ENCODE measurements at places on chromosomes 3 and 15.

GRCh38 chr15:69417581-69417980 is 3.4 kb downstream of the KIF23 start:
- DNase-seq: no peak

DNA sequence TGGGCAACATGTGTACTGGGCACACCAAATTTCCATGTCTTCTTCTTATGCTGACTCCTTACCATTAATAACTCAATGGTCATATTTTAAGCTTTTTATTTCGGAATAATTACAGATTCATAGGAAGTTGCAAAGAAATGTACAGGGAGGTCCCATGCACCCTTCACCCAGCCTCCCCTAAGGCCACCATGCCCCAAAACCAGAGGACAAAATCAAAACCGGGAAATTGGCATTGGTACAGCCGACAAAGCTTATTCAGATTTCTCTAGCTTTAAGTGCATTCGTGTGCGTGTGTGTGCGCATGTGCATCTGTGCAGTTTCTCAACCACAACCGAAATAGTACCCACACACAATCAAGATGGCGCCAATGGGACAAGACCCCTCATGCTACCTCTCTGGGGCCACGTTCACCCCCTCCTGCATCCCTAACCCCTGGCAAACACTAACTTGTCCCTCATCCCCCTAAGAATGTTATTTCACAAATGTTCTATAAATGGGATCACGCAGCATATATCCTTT is 23.4 kb downstream of the ATP10A start:
- DNase-seq: no peak

DNA sequence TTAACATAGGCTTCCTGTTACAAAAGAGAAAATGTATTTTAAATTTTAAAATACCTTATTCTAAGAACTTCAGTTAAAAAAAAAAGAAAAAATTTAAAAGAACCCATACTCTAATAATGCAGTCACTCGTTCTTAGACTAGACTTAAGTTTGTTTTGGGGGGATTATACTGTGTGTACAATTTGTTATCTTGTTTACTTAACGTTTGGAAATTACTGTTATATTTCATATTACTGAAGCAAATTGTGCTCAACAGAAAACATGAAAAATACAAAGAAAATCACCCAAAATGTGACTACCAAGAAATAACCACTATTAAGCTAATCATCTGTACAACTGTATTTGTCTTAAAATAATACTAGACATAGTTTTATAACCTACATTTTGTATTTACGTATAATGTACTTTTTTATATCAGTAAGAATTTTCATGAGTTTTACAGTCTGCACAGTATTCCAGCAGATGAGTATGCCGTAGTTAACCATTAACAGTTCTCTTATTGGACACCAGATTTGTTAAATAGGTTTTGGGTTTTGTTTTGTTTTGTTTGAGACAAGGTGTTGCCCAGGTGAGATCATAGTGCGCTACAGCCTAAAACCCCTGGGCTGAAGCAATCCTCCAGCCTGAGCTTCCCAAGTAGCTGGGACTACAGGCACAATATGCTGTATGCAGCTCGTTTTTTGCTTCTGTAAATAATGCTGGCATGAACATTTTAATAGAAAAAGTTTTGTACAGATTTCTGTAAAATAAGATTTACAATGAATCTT is 88.8 kb upstream of the CHD2 start:
- DNase-seq: no peak

DNA sequence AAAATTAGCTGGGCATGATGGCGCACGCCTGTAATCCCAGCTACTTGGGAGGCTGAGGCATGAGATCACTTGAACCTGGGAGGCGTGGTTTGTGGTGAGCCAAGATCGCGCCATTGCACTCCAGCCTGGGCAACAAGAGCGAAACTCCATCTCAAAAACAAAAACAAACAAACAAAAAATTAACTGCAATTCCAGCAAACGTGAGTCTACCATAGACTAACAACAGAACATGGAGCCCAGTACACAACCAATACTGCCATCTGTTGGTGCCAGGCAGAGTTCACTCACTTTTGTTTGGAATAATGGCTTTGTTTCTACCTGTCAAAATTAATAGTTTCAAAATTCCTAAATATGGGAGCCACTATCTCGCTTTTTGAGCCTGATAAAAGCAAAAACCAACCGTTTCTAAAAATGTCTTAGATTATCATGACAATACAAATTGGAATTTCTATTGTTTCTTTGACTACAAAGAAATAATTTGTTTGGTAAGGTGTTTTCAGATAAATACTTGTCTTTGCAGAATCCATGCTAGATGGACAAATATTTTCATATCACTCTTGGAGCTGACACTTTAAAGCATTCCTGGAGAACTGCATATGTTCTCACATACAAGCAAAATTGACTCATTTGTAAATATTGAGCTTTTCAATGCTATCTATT is 45.0 kb downstream of the GPR176 start:
- no peak for DNase-seq

- no peak for DNase-seq
These were observed 719.6 kb downstream of the SQOR start for GRCh38 chr15:46354443-46354842.

GRCh38 chr3:179045719-179046402 is 25.7 kb downstream of the ZMAT3 start:
- no peak for DNase-seq

DNA sequence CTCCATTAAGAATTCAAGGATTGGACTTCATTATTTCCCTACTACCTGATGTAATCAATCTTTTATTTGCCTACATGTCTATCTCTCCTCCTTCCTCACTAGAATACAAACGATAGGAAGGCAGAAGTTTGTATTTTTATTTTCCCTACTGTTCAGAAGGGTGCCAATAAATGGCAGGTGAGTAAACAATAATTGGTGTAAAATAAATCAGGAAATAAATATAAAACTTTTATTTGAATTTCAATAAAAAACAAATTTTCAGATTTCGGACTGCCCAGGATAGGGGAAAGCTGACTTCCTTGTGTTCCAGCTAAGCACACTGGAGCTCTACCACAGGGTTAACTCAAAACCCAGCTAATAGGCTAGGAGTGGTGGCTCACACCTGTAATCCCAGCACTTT is 636.3 kb upstream of the BCHE start:
- DNase-seq: no peak

DNA sequence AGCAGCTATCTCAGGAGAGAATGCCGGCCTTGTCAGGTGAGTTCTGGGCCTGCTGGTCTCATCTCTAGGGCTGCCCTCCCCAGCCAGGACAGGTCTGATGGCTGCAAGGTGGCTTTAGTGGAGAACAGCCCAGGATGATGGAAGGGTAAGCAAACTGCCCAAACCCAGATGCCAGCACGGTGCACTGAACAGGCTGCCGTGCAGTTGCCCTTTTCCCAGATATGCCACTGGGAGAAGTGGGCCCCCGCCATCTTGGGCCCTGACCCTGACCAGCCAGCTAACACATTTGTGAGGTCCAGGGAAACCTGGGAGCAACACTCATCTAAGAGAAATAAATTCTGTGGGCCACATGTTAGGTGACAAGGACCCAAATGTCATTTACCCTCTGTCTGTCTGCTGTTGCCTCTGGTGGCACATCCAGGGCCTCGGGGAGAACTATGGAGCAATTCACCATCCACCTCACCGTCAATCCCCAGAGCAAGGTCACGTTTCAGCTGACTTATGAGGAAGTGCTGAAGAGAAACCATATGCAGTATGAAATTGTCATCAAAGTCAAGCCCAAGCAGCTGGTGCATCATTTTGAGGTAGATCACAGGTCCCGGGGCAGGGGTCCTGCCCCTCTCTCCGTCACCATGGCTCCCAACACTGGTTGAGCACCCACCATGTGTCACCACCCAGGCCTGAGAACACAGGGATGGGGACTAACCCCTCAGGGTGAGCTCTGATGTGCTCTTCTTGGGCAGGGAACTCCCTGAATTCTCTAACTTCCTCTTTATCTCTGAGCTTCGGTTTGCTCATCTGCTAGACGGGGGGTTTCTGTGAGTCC is 1.8 kb downstream of the ITIH1 start:
- DNase-seq: no peak

Measured in 8988T (cell line).